ENCODE measurements at places on chromosomes 13 and 19. TPM values are rescaled to one million over a fixed set of nuclear protein-coding genes. Genes with fewer than 3 reads are reported as not detected.

ZNF227 gene
- total RNA-seq, result 10.4 TPM

FFAR3 gene
- total RNA-seq, result not detected

KIR2DL3 gene
- total RNA-seq, result not detected

DIRAS1 gene
- total RNA-seq, result under 0.01 TPM

MYBPC2 gene
- not detected for total RNA-seq

RFPL4A gene
- not detected for total RNA-seq

ATP7B gene
- 3.1 TPM for total RNA-seq

VN1R2 gene
- not detected for total RNA-seq

KLC3 gene
- total RNA-seq, result 82.5 TPM

SLC10A2 gene
- total RNA-seq, result not detected

CYP4F11 gene
- total RNA-seq, result 4.0 TPM

CD37 gene
- total RNA-seq, result not detected

APOC4 gene
- not detected for total RNA-seq

CXCL17 gene
- total RNA-seq, result 1.2 TPM

RNF225 gene
- 3.0 TPM for total RNA-seq

ATP1A3 gene
- total RNA-seq, result not detected

ZIC5 gene
- not detected for total RNA-seq

PBX4 gene
- 0.21 TPM for total RNA-seq

SBSN gene
- 2.3 TPM for total RNA-seq

ZNF724 gene
- total RNA-seq, result 2.2 TPM

OLFM4 gene
- under 0.01 TPM for total RNA-seq

DAND5 gene
- 0.24 TPM for total RNA-seq

ZNF358 gene
- 9.8 TPM for total RNA-seq

DNAAF3 gene
- total RNA-seq, result 1.2 TPM

TBC1D4 gene
- total RNA-seq, result 12.4 TPM

ZNF90 gene
- total RNA-seq, result 1.2 TPM

ZNF429 gene
- 6.6 TPM for total RNA-seq

FAM83E gene
- total RNA-seq, result 17.3 TPM

KLHL1 gene
- not detected for total RNA-seq

DMKN gene
- 75.0 TPM for total RNA-seq

SYCN gene
- not detected for total RNA-seq

ZNF613 gene
- total RNA-seq, result 6.7 TPM

KCNRG gene
- total RNA-seq, result 4.5 TPM

PROZ gene
- total RNA-seq, result not detected

ERICH4 gene
- not detected for total RNA-seq

SIGLEC12 gene
- not detected for total RNA-seq

ZNF66 gene
- 4.1 TPM for total RNA-seq

NCAN gene
- not detected for total RNA-seq

VSIG10L gene
- total RNA-seq, result 1.4 TPM

FXYD1 gene
- total RNA-seq, result not detected

DOCK9 gene
- total RNA-seq, result 109 TPM

TMEM221 gene
- total RNA-seq, result 0.24 TPM

MEIOSIN gene
- total RNA-seq, result not detected

ZNF541 gene
- not detected for total RNA-seq

ATP5F1D gene
- total RNA-seq, result 13.9 TPM

CNOT3 gene
- total RNA-seq, result 3.4 TPM

POLR2E gene
- total RNA-seq, result 47.7 TPM

SERTAD3 gene
- total RNA-seq, result 28.8 TPM

ACER1 gene
- total RNA-seq, result not detected

TUBA3C gene
- total RNA-seq, result not detected

PRODH2 gene
- not detected for total RNA-seq

PSG7 gene
- total RNA-seq, result not detected

Data from tracheal epithelial cell (primary cell).